ENCODE measurements at places on chromosomes 6 and 20.

GRCh38 chr6:126170978-126171382 is 168.9 kb upstream of the CENPW start:
- DNase-seq: peak; percentile 42

- DNase-seq: no peak
Measured at GRCh38 chr6:81003156-81003555, 749.3 kb downstream of the TENT5A start.

- DNase-seq: no peak
Measured at GRCh38 chr20:61185181-61185580, 66.9 kb upstream of the CDH4 start.

DNA sequence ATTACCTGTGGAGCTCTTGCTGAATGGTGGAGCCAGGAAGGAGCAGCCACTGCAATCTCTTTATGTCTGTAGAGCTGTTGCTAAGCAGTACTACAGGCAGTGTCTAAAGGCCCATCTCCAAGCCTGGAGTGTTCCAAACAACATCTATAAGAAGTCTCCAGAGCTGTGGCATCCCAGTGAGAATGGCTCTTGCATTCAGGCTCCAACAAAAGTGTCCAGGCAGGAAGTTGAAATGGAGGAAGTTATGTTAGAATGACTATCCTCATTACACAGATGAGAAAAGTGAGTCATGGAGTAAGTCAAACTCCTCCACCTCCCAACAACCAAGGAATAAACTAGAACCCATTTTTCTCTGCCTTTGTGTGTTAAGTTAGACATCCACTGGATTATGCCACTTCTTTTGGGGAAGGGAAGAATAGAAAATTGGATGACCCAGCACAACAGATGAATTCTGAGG is 288.5 kb upstream of the STXBP5 start:
- no peak for DNase-seq

All from neural progenitor cell (in vitro differentiated cells).